ENCODE measurements at places on chromosomes 11 and 22.

DNA sequence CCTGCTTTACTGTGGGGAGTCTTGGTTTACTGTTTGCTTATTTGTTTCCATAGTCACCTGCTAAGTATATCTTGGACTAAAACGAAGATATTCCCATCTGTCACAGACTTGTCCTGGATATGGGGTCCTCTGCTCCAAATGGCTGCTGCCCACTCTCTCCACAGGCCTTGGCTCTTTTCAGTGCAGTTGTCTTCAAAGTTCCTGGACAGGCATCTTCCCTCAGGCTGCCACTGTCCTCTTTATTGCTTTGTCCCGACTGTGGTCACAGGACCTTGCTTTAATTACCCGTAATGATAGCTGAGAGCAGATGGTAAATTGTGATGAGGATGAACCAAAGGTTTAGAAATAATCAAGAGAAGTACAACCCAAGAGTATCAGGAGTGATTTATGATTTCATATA lies 713.9 kb upstream of the CCDC179 start:
- no peak for DNase-seq

DNA sequence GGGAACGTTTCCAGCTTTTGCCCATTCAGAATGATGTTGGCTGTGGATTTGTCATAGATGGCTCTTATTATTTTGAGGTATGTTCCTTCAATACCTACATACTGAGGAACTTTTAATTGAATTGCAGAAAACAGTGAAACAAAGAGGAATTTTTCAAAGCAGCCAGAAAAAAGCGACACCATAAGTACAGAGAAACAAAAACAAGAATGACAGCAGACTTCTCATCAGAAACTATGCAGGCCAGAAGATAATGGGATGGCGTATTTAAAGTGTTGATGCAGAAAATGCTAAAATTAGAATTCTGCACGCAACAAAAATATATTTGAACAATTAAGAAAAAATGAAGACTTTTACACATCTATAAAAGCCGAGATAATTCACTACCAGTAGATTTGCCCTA lies 95.4 kb upstream of the TIMP3 start:
- peak; percentile 31 for DNase-seq

GRCh38 chr11:61883327-61883726 lies 8.0 kb downstream of the FADS3 start:
- no peak for DNase-seq

- DNase-seq, result no peak
These were observed 358 bp downstream of the OR52H1 start for GRCh38 chr11:5547982-5548381.

GRCh38 chr22:34160141-34160783 lies 240.0 kb upstream of the LARGE1 start:
- no peak for DNase-seq

- DNase-seq, result no peak
These were observed 1.9 kb upstream of the THAP7 start for GRCh38 chr22:21003782-21004181.

- DNase-seq, result no peak
These were observed 52.4 kb downstream of the CHRDL2 start for GRCh38 chr11:74678591-74679512.

- peak; percentile 42 for DNase-seq
These were observed 19.9 kb downstream of the EMID1 start for GRCh38 chr22:29225422-29226090.

DNA sequence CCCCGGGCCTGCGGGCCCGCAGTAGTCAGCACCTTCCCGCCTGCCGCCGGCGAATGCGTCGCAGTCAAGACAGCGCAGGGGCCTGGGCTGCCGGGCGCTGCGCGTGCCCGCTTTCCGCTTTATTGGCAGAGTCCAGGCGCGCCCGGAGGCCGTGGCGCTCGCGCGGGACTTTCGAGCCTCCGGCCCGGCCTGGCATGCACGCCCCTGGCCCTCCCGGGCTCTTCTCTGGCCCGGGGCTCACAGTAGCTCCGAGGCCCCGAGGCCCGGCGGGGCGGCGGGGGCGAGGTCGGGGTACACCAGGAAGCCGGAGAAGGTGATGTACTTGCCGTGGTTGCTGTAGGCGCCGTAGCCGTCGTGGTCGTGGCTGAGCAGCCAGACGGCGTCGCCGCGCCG lies 3.1 kb downstream of the FAM180B start:
- DNase-seq, result no peak

DNA sequence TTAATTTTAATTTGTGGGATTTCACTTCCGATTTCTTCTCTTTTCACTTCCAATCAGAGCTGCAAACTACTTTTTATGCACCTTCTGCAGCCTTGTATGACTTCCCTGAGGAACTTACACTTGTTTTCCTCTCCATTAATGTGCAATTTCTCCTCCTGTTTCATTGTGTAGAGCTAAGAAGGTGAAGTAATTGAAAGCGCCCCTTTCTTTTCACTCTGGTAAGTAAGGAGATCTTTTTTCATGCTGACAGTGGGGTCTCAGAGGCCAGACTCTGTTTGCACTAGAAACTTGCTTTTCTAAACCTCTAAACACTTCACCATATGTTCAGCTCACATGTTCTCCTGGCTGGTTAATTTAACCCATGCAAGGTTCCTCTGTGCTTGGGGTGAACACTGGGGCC lies 117.0 kb downstream of the FANCF start:
- no peak for DNase-seq

DNA sequence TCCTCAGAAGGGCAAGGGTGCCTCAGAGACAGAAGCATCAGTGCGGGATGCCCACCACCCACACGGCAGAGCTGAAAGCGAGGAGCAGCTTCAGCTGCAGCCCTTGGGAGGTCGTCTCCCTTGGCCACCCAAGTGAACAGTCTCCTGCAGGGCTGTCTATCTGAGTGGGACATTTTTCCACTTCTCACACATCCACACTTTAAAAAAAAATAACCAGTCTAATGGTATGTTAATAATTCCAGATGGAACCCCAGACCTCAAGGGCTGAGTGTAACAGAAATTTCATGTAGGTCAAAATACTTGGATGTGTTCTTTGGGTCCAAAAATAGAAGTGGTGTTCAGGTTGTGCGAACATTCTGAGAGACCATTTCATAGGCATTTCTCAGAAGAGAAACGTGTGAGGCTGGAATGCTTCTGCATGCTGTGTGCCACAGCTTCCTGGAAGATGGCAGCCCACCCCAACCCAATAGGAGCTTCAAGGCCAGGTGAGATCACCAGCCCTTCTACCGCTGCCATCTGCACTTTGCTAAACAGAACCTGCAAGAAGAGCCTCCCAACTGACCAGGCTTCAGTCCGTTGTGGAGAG lies 623.2 kb downstream of the OPCML start:
- no peak for DNase-seq

- DNase-seq, result peak; percentile 70
These were observed 56.1 kb upstream of the PTPRJ start for GRCh38 chr11:47924184-47924691.

- peak; percentile 27 for DNase-seq
These were observed 1.4 kb downstream of the CCDC73 start for GRCh38 chr11:32792948-32793475.

- DNase-seq, result peak; percentile 37
These were observed 531 bp downstream of the PIM3 start for GRCh38 chr22:49961005-49961600.

DNA sequence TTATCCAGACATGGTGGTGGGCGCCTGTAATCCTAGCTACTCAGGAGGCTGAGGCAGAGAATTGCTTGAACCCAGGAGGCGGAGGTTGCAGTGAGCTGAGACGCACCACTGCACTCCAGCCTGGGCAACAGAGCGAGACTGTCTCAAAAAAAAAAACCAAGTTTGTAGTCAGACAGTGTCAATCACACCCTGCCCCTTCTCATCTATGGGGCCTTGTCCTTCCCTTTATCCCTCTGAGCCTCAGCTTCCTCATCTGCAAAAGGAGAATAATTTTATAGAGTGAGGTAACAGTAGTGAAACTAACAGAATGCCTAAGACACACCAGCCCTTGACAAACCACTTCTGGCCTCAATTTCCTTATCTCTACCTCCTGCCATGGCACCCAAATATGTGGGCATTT lies 10.7 kb downstream of the BCL9L start:
- no peak for DNase-seq

- DNase-seq, result no peak
These were observed 1225.9 kb upstream of the CNTN5 start for GRCh38 chr11:97794876-97795275.

GRCh38 chr11:57474803-57475115 lies 14.4 kb downstream of the RTN4RL2 start:
- no peak for DNase-seq

GRCh38 chr11:10139656-10140055 lies 154.4 kb downstream of the SBF2 start:
- peak; percentile 69 for DNase-seq

DNA sequence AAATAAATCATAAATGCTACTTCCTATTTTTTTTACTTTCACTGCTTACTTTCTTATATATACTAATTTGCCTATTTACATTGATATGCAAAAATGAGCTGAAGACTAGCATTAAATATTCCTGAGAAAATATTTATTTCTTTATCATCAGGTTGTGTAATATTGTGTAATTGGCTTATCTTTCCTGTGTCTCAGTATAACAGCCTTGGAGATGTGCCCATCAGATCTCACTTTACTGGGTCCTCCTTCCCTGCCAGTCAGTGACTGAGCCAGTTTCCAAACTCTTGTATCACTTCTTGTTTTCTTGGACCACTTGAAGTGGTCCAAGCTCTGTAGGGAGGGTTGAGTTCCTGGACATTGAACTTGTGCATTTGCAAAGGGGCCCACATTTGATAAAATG lies 900.0 kb downstream of the LUZP2 start:
- no peak for DNase-seq

GRCh38 chr11:19632499-19632834 lies 80.2 kb upstream of the NAV2 start:
- DNase-seq, result peak; percentile 85

DNA sequence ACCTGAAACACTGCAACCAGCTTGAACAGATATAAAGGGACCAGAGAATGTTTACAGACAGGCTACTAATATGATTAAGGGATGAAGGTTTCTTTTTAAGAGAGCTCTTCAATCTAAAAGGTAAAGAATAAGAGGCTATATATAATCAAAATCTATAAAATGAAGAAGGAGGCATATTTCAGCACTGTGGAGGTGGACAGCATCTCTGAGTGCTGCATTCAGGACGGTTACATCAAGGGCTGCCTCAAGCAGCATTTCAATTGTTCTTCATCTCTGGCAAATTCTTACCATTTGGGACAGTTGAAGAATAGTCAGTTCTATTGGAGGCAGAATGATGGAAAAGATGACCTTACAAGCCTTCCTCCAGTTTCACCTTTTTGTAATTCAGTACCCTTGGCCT lies 139.6 kb upstream of the LMO1 start:
- DNase-seq, result peak; percentile 8

GRCh38 chr11:88188251-88188931 lies 13.1 kb upstream of the RAB38 start:
- no peak for DNase-seq

GRCh38 chr11:17511571-17511970 lies 32.6 kb downstream of the USH1C start:
- no peak for DNase-seq

DNA sequence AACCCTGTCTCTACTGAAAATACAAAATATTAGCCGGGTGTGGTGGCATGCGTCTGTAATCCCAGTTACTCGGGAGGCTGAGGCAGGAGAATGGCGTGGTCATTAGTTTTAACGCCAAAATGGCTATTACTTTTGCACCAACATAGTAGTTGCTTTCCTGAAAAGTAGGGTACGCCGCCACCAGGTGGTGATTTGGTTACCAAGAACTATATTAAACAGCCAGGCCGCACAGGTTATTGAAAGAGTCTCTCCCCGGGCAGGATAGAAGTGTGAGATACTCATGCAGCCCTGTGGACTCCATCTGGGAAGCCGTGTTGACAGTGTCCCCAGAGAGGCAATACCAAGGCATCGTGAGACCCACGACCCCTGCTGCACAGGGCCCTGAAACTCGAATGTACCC lies 24.6 kb upstream of the LRRC32 start:
- no peak for DNase-seq

DNA sequence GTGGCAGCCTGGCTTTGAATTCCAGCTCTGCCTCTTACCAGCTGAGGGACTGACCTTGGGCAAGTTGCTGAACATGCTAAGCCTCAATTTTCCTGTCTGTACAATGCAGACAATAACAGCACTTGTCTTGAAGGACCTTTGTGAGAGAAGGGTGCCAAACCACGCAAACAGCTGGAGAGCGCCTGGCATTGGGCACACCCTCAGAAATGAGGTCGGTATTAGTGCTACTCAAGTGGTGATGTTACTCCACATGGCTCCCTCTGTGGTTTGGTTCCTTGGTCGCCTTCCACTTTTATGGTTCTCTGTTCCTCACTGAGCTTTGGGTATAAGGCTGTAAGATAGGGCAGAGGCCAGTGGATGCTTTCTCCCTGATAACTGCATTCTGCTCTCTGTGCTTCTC lies 8.2 kb downstream of the UBASH3B start:
- peak; percentile 80 for DNase-seq

DNA sequence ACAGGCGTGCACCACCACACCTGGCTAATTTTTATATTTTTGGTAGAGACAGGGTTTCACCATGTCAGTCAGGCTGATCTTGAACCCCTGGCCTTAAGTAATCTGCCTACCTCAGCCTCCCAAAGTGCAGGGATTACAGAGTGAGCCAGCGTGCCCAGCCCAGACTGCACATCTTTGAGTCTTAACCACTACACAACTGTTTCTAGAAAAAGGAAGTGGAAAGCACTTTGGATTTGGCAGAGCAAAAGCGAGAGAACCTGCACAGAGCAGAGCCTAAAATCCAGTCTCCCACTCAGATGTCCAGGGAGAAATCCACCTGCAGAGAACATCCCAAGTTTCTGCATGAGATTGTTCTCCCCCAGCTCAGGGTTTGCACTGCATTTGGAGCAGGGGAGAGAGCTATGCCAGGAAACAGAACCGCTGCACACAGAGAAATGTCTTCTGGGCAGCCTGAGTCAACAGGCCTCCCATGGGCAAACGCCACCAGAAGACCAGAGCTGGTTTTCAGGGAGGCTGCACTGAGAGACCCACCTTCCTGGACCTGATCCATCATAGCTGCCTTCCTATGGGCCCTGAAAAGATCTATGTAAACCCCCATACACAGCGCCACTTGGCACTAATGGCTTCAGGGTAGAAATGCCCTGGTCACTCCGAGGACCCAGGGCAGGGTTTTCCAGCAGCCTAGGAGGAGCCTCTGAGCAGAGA lies 54.0 kb downstream of the RPUSD4 start:
- no peak for DNase-seq

GRCh38 chr11:118175031-118175992 lies 1.1 kb downstream of the SCN2B start:
- no peak for DNase-seq

DNA sequence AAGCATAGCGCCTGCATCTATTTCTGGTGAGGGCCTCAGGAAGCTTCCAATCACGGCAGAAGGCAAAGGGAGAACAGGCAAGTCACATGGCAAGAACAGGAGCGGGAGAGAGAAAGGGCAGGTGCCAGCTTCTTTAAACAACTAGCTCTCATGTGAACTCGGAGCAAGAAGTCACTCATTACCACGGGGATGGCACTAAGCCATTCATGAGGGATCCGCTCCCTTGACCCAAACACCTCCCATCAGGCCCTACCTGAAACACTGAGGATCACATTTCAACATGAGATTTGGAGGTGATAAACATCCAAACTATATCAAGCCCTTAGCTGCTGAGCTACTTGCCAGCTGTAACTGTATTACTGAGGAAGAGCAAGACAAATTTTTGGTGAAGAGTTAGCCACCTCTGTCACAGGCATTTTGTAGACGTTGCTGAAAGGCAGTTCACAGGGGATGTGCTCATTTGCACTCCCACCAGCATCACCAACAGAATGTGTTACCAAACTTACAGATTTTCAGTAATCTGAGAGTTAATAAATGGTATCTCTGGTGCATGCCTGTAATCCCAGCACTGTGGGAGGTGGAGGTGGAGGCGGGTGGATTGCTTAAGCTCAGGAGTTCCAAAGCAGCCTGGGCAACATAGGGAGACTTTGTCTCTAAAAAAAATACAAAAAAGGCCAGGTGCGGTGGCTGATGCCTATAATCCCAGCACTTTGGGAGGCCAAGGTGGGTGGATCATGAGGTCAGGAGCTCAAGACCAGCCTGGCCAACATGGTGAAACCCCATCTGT lies 398.2 kb downstream of the LARGE1 start:
- no peak for DNase-seq
